ENCODE measurements at places on chromosomes 2 and 18. TPM values are rescaled to one million over a fixed set of nuclear protein-coding genes. Genes with fewer than 3 reads are reported as not detected.

The FBLN7 gene
- total RNA-seq, result 12.6 TPM

The FAM124B gene
- 6.4 TPM for total RNA-seq

The MYO5B gene
- total RNA-seq, result 27.9 TPM

The RGPD4 gene
- not detected for total RNA-seq

The POTEI gene
- 0.06 TPM for total RNA-seq

The APCDD1 gene
- 133 TPM for total RNA-seq

The ALPG gene
- total RNA-seq, result not detected

The DSC3 gene
- 1.6 TPM for total RNA-seq

The ZC3H8 gene
- 15.4 TPM for total RNA-seq

The ANTXR1 gene
- total RNA-seq, result 91.3 TPM

The MEP1B gene
- not detected for total RNA-seq

The ARL4C gene
- 20.4 TPM for total RNA-seq

The DUSP2 gene
- total RNA-seq, result 15.6 TPM

The CELF4 gene
- total RNA-seq, result 4.3 TPM

The RIT2 gene
- 0.35 TPM for total RNA-seq

The PLA2R1 gene
- 54.5 TPM for total RNA-seq

The GPR45 gene
- total RNA-seq, result not detected

The SLC9A4 gene
- 12.9 TPM for total RNA-seq

The NOSTRIN gene
- 25.3 TPM for total RNA-seq

The RBM43 gene
- total RNA-seq, result 11.5 TPM

The SCN7A gene
- total RNA-seq, result 17.2 TPM

The CABLES1 gene
- 27.7 TPM for total RNA-seq

The SKOR2 gene
- not detected for total RNA-seq

The NTSR2 gene
- total RNA-seq, result not detected

The ZNF2 gene
- 7.6 TPM for total RNA-seq

The RPIA gene
- 19.4 TPM for total RNA-seq

The SLC8A1 gene
- total RNA-seq, result 211 TPM

The ABCA12 gene
- 0.12 TPM for total RNA-seq

The C1D gene
- total RNA-seq, result 22.3 TPM

The IL36A gene
- not detected for total RNA-seq

The SLC5A7 gene
- 0.53 TPM for total RNA-seq

The MROH2A gene
- 0.53 TPM for total RNA-seq

The CCDC148 gene
- total RNA-seq, result 10.0 TPM

The LHCGR gene
- total RNA-seq, result 1.3 TPM

The CYB5A gene
- 234 TPM for total RNA-seq

The HOXD12 gene
- 0.23 TPM for total RNA-seq

The CLEC4F gene
- not detected for total RNA-seq

The DSG4 gene
- total RNA-seq, result not detected

The LDLRAD4 gene
- total RNA-seq, result 43.7 TPM

The SPC25 gene
- total RNA-seq, result 4.3 TPM

The WNT10A gene
- total RNA-seq, result 2.0 TPM

The HK2 gene
- 18.7 TPM for total RNA-seq

Data from metanephros (tissue), 2 donors.